ENCODE measurements at places on chromosomes 3 and 15.
A peak's percentile ranks its signal among the peaks of the same experiment; 100 is the strongest.

- no peak for DNase-seq
Measured at GRCh38 chr15:53746101-53746500, 13.4 kb downstream of the WDR72 start.

GRCh38 chr3:135944831-135945230 is 20.7 kb upstream of the PPP2R3A start:
- DNase-seq: no peak

DNA sequence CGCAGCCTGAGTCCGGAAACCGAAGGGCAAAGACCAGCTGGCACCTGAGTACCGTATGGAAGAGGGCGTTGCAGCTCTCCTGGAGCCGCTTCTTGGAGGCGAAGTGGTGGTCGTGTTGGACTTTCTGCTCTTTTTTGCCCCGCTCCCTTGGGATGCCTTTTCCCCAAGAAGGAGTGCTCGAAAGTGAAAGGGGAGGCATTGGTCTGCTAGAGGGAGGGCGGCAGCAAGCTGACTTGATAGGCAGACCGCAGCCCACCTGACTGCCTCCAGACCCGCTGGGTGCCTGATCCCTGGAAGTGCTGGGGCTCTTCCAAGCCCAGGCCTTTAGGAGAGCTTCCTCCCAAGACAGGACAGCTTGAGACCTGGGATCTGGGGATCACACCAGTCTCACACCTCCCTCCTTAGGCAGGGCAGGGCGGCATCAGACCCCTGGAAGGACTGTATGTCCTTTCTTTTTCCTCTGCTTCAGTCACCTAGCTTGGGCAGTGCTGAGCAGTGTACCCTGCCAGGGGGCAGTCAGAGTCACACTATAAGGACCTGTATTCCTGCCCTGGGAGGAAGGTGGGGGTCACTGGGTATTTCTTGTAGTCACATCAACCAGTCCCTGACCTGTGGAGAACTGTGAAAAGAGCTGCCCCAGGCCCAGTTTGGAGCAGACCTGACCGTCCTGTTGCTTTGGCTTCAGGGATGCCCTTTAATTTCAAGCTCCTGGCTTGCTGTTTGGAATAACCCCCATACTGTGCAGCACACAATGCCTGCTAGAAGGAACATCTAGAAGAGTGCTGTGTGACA is 2.1 kb downstream of the ACVR2B start:
- DNase-seq: no peak

- peak; percentile 2 for DNase-seq
Measured at GRCh38 chr3:33372218-33373081, 67.8 kb downstream of the UBP1 start.

DNA sequence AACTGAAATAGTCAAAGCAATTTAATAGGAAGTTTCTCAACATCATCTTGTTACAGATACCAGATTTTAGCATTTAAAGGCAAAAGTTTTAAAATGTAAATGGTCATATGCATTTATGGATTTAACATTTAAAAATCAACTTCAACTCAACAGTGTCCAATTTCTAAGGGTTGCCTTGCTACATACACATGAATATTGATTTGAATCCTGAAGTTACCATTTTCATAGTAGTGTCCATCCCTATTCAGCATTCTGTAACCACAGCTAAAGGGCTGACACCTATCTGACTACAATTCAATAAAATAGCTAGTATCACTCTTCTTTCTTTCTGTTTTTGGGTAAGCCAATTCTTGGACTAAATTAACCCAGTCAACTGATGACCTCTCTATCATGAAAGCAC is 164.0 kb upstream of the CFAP20DC start:
- DNase-seq: no peak

GRCh38 chr3:103953796-103954195 is 1412.9 kb upstream of the ALCAM start:
- DNase-seq: no peak

GRCh38 chr3:13515786-13516759 is 32.9 kb upstream of the FBLN2 start:
- DNase-seq: no peak

DNA sequence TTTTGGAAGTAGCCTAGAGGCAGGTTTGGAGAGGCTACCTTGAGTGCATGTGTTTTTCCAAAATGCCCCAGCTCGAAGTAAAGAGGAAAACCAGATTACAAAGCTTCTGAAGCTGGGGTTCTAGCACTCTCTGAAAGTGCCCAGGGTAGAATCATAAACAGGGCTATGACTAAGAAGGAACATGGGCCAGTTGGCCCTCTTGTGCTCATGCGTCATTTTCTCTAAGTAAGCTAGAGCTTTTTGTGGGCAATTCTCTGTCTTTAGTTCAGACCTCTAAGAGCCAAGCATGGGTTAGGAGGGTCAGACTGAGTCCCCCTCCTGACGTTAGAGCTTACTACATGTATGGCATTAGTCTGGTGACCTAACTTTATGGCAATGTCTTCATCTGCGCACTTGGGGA is 129.5 kb upstream of the UMPS start:
- no peak for DNase-seq

- peak; percentile 88 for DNase-seq
Measured at GRCh38 chr15:79168922-79169456, 78.4 kb upstream of the RASGRF1 start.

DNA sequence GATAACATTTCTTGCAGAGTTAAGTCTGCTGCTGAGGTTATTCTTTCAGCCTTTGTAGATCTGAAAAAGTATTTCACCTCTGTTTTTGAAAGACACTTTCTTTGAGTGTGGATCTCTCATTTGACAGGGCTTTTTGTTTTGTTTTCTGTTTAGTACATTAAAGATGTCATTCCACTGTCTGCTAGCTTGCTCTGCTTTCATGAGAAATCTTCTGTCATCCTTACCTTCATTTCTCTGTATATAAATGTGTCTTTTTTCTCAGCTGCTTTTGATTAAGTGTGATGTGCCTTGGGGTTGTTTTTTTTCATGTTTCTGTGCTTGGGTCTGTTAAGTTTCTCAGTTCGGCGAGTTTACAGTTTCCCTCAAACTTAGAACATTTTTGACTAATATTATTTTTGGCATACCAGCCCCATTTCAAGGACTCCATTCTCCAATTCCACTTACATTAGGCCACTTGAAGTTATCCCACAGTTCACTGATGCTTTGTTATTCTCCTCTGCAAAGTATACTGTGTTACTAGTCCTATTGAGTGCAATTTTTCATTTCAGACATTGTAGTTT is 43.9 kb upstream of the CA12 start:
- no peak for DNase-seq

GRCh38 chr15:86004061-86004460 is 75.6 kb upstream of the AGBL1 start:
- no peak for DNase-seq

DNA sequence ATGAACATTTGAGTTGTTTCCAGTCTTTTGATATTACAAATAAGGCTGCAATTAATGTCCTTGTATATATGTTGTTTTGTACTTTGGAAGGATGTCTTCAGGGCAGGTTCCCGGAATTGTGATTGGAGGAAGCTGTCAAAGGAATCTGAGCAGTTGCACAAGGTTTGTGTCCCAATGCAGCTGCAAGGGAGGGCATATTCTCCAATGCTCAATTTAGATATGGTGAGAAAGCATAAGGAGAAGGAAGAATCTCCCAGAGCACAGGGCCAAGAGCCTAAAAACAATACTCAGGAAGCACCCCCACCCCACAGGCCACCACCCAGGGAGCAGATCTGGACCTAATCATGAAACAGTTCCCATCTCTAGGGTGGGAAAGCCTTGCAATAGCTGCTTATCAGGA is 228.0 kb upstream of the LRRFIP2 start:
- no peak for DNase-seq

DNA sequence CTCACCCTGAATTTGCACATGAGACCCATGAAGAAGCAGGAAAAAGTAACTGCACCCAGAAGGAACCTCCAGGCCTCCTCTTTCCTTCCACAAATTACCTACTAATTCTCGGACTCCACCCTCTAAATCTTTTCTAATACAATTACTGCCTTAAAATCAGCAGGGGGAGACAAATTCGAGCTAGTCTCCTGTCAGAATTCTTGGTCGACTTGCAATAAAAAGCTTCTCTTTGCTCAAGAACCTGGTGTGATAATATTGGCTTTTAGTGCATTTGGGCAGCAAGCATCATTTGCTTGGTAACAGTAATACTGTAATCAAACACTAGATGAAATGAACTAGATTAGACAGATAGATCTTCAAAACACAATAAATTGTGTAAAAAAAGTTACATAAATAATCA is 281.9 kb downstream of the RAP2B start:
- peak; percentile 10 for DNase-seq

DNA sequence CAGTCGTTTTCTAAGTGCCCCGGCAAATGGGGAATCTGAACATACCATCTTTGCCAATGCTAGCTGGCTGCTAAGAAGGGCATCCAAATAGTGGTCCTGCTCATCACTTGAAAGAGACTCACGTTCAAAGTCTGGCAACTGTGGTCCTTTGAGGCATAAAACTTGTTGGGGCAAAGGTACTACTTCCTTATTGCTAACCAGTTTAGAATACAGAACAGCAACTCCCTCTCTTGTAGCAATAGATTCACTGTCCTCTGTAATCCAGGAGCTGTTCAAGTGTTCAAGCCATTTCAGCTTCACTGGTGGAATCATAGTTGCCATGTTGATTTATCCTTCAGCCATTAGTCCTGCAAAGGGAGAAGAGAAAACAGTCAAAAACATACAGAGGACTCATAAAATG is 58.4 kb downstream of the HERC1 start:
- no peak for DNase-seq

GRCh38 chr3:116815831-116816588 is 106.4 kb downstream of the TUSC7 start:
- no peak for DNase-seq

GRCh38 chr3:11582191-11582968 is 61.3 kb downstream of the VGLL4 start:
- DNase-seq: no peak

- DNase-seq: no peak
Measured at GRCh38 chr3:185530856-185531255, 21.5 kb downstream of the LIPH start.

GRCh38 chr3:176106380-176106779 is 1090.9 kb downstream of the TBL1XR1 start:
- no peak for DNase-seq

DNA sequence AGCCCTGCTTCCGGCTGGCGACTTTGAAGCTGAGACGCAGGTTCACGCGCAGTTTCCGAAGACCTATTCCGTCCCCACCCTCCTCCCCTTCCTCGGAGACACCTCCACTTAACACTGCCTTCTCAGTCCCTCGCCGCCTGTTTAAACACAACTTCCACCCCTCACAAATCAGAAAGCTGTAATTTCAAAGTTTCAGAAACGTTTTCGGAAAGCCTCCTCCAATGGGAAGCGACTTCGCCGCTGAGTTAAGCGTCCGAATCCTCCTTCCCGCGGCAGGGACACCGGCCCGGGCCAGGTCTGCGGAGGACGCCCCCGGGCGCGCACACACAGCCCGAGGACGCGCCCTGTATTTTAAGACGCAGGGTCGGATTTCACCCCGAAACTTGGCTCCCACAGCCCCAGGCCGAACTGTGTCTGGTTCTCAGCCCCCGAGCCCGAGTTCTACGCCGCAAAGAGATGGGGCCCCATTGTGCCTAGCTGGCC is 559 bp upstream of the LRRN1 start:
- DNase-seq: no peak

DNA sequence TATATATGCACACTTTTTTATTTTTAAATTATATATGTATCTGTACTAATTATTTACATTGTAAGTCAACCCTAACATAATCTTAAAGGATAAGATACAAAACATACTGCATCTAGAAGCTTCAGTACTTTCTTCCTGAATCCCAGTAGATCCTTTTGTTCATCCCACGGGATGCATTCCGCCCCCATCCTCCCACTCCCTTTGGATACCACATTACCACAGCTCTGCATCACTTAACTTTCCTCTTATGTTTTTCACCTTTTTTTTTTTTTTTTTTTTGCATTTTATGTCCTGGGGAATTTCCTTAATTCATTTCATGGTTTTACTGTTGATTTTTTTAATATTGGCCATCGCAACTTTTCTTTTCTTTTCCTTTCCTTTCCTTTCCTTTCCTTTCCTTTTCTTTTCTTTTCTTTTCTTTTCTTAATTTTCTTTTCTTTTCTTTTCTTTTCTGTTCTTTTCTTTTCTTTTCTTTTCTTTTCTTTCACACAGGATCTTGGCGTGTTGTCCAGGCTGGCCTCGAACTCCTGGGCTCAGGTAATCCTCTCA is 3.0 kb downstream of the OPA1 start:
- DNase-seq: no peak

DNA sequence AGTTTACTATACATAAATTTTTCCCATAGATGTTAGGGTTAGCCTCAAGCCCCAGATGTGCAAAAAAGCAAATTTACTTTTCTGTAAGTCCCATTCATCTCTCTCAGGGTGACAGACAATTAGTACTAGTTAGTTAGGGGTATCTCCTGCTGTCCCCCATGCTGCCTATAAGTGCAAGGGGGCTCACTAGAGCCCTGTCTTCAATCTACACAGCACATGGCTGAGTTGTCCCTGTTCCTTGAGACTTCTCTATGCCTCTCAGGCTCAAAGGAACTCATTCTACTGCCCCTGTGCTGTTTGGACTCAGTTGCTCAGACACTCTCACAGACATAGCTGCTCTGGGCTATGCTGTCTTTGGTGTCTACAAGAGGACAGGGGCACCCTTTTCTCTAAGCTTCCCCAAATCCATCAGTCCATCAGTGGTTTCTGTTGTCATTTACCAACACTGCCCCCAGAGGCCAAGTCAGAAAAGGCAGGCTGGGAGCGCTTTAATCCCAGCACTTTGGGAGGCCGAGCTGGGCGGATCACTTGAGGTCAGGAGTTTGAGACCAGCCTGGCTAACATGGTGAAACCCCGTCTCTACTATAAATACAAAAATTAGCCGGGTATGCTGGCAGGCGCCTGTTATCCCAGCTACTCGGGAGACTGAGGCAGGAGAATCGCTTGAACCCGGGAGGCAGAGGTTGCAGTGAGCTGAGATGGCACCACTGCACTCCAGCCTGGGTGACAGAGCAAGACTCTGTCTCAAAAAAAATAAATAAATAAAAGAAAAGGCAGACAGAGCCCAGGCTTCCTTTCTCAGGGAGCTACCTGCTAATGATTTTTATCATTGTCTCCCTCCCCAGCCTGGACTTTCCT is 31.4 kb upstream of the PRTG start:
- no peak for DNase-seq

DNA sequence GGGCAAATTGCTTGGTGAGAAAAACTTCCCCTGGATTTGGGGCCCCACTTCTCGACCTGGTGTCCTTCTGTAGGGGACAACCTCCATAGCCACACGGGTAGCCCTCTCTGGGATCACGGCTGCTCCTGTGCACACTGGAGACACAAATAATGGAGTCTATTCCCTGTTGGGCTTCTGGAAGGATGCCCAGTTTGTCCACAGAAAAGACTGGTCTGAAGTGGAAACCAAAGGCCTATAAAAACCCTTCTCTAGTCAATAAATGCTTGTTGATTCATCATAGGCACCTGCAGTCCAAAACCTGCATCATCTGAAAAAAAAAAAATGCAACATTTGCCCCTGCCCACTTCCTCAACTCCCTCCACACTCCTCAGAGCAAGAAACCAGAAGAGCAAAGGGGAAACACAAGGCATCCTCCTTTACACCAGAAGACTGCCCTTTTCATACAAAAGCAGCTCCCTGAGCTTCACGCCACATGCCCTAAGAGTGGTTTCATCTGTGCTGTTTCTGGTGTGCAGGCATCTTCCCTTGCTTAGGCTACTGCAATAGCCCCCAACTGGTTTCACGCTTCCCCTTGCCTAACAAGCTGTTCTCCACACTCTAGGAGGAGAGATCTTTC is 36.3 kb downstream of the SRGAP3 start:
- DNase-seq: peak; percentile 28
